ENCODE measurements at places on chromosomes 6 and 20.

- no peak for DNase-seq
These were observed 113.4 kb downstream of the MAP3K4 start for GRCh38 chr6:161104966-161105365.

- no peak for DNase-seq
These were observed 713 bp downstream of the WFDC9 start for GRCh38 chr20:45630371-45630770.

DNA sequence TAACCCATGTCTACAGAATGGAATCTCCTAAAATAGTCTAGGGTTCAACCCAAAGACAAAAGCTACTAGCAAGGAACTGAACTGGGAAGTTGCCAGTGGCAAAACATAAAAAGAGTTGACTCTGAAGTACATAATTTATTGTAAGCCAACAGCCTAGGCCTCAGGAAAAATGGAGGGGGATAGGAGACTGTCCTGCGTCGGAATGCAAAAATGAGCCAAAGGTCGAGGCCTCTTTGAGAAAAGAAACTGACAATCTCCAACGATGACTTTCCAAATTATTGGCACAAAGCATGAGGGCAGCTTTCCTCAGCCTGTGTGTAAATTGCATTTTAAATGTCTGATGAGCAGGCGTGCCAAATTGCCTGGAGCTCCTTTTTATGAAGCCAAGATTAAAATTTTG is 2.1 kb downstream of the COL12A1 start:
- DNase-seq: no peak

- DNase-seq: no peak
These were observed 46.7 kb downstream of the LRRN4 start for GRCh38 chr20:6007094-6007528.

DNA sequence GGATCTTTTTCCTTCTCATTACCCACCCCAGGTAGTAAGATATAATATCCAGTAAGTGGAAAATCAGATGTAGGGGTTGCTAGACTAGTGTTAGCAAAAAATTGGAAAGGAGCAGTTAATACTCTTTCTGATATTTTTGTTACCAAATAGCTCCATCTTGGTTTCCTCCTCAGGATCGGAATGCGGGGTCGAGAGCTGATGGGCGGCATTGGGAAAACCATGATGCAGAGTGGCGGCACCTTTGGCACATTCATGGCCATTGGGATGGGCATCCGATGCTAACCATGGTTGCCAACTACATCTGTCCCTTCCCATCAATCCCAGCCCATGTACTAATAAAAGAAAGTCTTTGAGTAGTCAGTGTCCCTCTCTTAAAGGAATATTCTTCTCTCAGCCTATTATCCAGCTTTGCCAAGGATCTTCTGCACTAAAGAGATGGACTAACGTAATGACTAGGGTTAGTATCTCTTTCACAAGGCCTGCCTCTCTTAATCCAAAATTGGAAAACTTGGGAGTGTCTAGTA is 1.5 kb downstream of the ROMO1 start:
- DNase-seq: no peak

DNA sequence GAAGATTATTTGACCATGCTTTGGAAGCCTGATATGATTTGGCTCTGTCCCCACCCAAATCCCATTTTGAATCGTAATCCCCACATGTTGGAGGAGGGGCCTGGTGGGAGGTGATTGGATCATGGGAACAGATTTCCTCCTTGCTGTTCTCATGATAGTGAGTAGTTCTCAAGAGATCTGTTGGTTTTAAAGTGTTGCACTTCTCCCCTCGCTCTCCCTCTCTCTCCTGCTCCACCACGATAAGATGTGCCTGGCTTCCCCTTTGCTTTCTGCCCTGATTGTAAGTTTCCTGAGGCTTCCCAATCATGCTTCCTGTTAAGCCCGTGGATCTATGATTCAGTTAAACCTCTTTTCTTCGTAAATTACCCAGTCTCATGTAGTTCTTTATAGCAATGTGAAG is 21.7 kb upstream of the FAM217A start:
- DNase-seq: no peak
